ENCODE measurements at places on chromosomes 5 and 9. TPM values are rescaled to one million over a fixed set of nuclear protein-coding genes. Genes with fewer than 3 reads are reported as not detected.

DNA sequence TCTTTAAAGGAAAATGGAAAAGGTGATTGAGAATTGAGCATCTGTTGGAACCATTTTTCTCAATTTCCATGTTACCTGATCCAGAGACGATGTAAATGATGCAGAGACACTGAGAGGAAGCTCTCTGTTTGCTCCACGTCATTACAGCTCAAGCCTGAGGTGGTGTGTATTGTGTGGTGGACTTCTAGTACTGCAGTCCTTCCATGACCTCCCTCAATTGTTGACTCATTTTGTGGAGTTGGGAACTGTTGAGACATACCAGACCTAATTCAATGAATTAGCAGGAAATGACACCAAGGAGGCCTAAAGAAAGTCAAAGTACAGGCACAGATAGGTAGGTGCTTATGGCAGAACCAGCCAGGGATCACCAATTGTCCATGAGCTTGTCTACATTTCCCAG lies 15.6 kb upstream of the LVRN start:
- no peak for DNase-seq

STPG3 gene
- not detected for total RNA-seq

IL3 gene
- total RNA-seq = not detected

- DNase-seq = peak; percentile 84
Measured at GRCh38 chr5:137220523-137220927, 278.6 kb downstream of the SPOCK1 start.

DNA sequence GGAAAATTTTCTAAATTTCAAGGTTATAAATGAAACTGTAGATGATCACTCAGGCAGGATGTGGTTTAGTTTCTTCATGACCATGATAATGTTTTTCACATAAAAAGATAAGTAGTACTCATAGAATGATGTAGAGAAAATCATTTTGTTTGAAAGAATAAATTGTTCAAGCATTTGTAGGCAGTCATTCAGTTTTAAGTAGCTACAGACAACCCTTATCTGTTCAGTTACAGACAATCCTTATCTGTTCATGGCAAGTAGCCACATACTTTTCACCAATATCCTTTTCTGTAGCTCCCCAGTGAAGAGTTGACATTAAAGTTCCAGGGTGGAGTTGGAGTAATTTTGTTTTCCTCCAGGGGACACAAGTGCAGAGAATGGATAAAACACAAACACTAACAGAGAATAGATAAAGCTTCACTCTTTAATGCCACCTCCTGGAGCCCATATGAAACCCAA lies 278.1 kb upstream of the TNC start:
- no peak for DNase-seq

- DNase-seq = no peak
Measured at GRCh38 chr9:96719921-96720320, 58.0 kb downstream of the ZNF510 start.
